Activated T-cell treated with anti-CD3 and anti-CD28 coated beads, Interleukin-2, amount 50 U/mL, for 1 hour (primary cell): ENCODE measurements at places on chromosomes 12 and 14.

- DNase-seq, result no peak
Observed at GRCh38 chr12:124053851-124054250, 80.8 kb downstream of the ZNF664 start.

GRCh38 chr14:33375196-33375595, 436.5 kb downstream of the NPAS3 start:
- DNase-seq, result no peak

GRCh38 chr12:34388636-34389377, 366.5 kb downstream of the ALG10 start:
- no peak for DNase-seq

GRCh38 chr12:124862768-124863415, 772 bp downstream of the SCARB1 start:
- peak; percentile 33 for DNase-seq

- DNase-seq, result no peak
Observed at GRCh38 chr14:69637503-69638031, 26.2 kb downstream of the SUSD6 start.

DNA sequence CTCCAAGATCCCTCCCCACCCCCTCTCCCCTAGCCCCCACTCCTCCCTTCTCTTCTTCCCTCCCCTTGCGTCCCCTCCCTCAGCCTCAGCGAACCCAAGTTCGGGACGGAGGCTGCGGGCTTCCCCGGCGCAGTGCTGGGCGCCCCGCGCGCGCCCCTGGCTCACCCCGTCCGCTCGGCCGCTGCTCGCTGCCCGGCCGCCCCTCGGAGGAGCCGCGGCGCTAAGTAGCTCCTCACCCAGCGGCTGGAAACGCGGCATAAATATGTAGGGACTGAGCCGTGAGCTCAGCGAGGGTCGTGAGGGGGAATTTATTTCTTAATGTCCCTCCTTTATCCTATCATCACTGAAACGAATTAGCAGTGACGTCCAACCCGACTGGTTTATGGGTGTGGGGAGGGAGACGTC, at the start of gene NOS1:
Gene NOS1, minus strand, starts transcription at position 280 of the 405 bp plus-strand sequence. CDS start 30,557 bp downstream, outside the sequence.
- no peak for DNase-seq

DNA sequence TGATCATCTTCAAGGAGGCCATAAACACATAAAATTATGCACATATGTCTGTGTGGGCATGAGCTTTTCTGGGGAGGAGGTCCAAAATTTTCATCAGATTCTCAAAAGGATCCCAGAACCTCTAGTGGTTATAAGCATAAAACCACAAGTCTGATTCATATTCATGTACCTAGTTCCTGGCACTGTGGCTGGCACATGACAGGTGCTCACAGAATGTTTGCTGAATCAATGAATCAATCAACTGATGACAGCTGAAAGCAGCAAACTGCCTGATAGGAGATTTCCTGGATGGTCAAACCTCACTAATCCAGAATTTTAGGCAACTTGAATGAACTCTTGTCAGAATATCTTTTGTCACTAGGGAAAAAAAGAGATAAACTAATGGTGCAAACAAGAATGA, 13.5 kb upstream of the CMKLR1 start:
- DNase-seq, result no peak

GRCh38 chr12:111677186-111677585, 8.6 kb downstream of the BRAP start:
- DNase-seq, result no peak

DNA sequence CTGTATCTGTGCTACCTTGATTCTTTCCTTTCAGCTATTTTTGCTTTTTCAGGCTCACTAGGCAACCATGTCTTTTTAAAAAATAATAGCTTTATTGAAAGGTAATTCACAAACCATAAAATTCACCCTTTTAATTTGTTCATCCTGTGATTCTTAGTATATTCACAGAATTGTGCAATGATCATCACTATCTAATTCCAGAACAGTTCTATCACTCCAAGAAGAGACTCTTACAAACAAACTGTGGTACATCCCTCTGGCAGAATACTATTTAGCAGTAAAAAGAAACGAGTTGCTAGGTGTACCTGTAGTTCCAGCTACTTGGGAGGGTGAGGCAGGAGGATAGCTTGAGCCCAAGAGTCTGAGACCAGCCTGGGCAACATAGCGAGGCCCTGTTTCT, 14.8 kb downstream of the CREBL2 start:
- DNase-seq, result no peak
